Memory B cell (primary cell): ENCODE measurements at places on chromosomes 6 and 20.

GRCh38 chr6:43768983-43769525, 957 bp upstream of the VEGFA start:
- DNase-seq = no peak

DNA sequence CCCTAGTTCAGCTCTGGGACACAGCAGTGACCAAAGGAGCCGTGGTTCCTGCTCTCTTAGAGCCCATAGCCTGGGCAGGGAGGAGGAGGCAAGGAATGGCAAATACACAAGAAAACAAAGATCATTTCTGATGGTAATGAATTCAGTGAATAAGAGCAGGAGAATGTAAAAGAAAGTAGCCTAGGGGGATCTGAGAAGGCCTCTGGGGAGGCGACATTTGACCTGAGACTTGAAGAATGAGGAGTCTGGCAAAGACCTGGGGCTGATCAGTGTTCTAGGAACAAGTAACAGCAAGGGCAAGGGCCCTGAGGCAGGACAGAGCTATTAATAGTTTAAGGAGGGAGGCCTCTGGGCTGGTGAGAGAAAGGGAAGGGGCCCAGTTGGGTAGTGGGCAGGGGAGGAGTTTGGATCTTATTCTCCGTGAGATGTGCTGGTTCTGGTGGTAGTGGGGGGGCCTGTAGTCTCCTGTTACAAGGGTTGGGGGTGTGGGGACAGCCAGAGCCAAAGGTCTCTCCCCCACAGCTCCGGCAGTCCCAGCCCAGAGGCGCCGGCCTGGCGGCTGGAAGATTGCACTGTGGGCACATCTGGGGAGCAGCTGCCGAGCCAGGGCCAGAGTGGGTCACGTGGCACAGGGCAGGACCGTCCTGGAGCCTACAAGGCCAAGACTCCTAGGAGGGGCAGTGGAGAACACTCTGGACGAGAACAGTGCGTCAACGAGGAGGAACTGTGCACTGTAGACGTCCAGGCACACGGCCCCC, 9.3 kb upstream of the ID1 start:
- no peak for DNase-seq

DNA sequence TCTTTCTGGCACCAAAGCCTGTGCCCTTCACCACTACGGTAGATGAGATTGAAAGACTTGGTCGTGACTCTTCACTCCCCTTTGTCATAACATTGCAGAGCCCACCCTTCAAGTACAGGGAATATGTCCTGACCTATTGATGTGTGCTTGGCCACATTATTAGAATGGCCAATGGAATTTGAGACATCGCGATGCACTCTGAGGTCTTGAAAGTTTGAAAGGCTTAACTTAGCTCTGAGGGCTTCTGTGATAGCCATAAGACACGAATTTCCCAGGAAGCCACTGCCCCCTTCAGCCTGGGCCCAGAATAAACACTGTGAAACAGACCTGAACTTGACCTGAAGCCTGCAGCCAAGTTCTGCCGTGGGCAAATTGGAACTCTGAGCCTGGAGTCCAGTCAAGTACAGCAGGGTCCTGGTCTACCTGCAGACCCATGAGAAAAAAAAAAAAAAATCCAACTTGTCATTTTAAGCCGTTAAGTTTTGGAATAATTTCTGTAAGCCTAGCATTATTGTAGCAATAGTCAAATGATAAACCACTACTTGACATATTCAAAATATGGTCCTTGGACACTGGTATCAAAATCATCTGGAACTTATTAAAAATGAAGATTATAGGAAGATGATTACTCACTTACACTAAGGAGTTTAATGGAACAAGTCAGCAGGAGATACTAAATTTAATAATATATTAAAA, 36.9 kb upstream of the TRAF3IP2 start:
- peak; percentile 23 for DNase-seq

DNA sequence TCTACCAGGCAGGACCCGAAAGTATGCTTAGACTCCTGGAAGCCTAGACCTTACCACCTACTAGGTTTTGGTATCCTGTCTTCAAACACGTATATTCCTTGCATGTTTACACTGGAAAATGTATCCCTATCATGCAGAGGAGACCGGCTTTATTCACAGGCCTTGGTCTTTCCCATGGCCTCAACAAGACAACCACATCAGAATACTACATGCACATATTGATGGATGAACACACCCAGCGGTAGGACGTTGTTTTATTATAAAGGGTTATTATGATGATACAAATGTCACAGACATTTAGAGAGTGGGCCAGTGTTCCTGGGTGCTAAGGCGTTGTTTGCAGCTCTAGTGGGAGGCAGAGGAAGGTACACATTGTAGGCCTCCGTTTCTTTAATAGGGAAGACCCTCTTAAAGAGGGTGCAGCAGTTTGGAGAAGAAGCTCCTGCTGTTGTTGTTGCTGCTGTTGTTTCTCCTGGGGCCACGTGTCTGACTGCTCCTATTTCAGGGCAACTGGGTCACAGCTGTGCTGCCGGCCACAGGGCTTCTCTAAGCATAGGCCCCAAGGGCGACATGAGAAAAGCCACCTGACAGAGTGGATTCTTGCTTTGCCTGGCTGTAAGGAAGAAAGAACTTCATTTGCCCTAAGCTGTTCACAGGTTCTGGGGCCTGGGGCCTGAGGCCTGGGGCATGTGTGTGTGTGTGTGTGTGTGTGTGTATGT, 98.3 kb upstream of the SASH1 start:
- DNase-seq = no peak

- DNase-seq = no peak
Measured at GRCh38 chr6:62716719-62717118, 430.7 kb upstream of the KHDRBS2 start.

DNA sequence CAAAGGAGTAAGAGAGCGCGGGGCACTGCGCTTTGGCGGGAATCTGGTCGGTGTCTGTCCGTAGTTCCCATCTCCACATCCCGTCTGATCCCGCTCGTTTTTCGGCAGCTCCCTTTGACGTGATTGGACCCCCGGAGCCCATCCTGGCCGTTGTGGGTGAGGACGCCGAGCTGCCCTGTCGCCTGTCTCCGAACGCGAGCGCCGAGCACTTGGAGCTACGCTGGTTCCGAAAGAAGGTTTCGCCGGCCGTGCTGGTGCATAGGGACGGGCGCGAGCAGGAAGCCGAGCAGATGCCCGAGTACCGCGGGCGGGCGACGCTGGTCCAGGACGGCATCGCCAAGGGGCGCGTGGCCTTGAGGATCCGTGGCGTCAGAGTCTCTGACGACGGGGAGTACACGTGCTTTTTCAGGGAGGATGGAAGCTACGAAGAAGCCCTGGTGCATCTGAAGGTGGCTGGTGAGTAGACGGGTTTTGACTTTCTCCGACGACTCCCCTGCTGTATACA, 1.4 kb downstream of the BTN1A1 start:
- DNase-seq = peak; percentile 11

GRCh38 chr6:143264379-143264778, 186.1 kb downstream of the ADAT2 start:
- DNase-seq = no peak

GRCh38 chr20:22430154-22430745, 154.1 kb downstream of the FOXA2 start:
- no peak for DNase-seq
